ENCODE measurements at places on chromosomes 13 and 19.

DNA sequence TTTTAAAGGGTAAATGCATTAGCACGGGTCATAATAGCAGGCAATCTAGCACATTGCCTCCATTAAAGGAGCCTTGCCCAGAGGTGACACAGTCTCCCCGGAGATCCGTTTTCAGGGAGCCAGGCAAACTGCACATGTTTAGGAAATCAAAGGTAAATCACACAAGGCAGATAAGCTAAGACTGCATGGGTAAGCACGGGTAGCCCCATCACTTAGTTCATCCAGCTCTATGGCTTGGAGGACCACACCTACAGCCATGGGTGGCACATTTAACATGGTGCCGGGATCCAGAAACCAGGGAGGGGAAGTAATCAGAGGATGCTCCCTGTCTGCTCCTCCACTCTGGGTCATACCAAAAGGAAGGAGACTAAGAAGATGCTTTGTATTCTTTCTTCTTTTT lies 16.8 kb downstream of the LGALS16 start:
- DNase-seq: no peak

DNA sequence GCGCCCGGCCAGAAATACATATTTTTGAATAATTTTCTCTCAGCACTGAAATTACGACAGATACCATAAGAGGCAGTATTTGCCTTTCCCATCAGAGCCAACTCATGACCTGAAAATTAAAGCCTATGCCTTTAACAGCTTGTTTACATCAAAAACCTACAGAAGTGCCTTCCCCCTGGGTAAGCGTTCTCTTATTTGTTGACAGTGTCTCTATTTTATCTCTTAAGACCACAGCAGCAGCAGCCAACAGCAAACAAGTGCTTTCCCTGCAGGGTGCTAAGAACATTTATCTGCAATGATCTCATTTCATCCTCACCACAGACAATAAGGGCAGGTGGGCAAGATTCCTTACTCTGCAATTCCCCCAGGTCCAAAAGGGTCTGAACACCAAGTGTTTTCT lies 6.0 kb downstream of the AKAP8L start:
- no peak for DNase-seq

DNA sequence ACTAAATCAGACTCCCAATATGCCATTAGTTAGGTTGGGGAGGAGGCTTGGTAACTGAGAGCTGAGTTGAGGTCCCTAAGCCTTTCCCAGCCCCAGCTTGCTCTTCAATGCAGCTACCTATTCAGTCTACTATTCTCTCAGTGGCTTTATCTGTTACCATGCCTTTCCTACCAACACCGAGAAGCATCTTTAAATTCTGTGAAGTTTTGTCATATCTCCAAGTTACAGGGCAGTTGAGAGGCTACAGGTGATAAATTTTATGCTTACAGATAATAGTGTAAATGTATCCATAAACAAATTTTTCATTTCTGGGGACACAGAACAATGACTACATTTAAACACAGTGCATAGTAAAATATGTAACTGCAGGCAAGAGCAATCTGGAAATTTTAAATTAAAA lies 110.6 kb downstream of the ELF1 start:
- DNase-seq: no peak

DNA sequence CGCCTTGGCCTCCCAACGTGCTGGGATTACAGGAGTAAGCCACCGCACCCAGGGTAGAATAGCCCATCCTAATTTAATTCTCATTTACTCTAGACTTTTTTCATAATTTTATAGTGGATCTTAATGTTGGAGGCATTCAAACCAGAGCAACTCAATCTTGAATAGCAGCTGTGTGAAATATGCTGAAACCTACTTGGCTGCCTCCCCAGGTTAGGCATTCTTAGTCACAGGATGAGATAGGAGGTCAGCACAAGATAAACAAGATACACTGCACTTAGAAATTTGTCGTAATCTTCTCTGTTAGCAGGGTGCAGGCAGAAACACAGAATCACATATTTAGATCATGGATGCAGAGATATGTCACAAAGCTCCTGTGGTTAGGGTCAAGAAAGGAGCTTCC lies 2.7 kb upstream of the ZNF43 start:
- DNase-seq: no peak

GRCh38 chr19:52217576-52217975 lies 27.7 kb downstream of the PPP2R1A start:
- DNase-seq: no peak
